ENCODE measurements at places on chromosomes 12 and 14.

DNA sequence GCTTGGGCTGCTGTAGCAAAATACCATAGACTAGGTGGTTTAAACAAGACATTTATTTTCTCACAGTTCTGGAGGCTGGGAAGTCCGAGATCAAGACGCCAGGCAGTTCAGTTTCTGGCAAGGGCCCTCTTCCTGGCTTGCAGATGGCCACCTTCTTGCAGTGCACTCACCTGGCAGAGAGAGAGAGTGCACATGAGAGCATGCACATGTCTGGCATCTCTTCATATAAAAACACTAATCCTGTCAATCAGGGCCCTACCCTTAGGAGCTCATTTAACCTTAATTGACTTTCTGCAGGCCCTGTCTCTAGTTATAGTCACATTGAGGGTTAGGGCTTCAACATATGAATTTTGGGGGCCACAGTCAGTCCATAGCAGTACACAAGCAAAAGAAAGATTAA is 12.4 kb upstream of the EVL start:
- no peak for DNase-seq

GRCh38 chr12:18719922-18720510 is 17.8 kb downstream of the PLCZ1 start:
- no peak for DNase-seq

DNA sequence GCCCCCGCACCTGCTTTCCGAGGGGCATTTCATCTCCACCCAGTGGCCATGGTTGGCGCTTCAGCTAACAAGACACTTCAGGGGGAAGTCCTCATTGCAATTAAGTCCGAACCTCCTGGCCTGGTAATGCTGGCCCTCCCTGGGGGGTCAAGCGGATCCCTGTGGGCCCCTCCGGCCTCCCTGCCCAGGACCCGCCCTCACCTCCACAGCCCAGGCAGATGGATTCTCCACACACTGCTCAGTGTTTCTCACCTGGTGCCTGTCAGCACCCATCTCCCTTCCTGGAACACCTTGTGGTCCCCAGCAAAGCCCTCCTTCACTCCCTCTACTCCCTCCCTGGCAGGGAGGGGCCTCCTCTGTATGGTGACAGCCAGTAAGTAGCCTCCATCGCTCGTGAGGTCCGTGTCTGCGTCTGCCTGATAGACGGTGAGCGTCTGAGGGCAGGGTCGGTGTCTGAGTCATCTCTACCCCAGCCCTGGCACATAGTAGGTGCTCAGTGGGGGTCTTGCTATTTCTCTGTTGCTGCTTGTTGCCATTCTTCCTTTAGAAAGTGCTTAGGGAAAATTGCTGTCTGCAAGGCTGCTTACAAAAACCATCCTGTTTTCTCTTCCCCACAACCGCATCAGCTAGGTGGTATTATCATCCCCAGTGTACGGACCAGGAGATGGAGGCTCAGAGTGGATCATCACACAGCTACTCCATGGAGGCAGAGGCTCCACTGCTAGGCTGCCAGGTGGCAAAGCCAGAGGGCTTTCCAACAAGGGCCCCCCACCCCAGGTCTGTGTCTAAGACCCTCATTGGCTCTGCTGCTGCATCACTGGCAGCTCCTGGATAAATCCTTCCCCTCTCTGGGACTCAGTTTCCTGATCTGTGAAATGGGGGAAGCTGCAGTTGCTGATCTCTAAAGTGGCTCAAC is 39.7 kb upstream of the EML1 start:
- no peak for DNase-seq

GRCh38 chr12:55830601-55831446 is 1.4 kb upstream of the DNAJC14 start:
- peak; percentile 66 for DNase-seq

DNA sequence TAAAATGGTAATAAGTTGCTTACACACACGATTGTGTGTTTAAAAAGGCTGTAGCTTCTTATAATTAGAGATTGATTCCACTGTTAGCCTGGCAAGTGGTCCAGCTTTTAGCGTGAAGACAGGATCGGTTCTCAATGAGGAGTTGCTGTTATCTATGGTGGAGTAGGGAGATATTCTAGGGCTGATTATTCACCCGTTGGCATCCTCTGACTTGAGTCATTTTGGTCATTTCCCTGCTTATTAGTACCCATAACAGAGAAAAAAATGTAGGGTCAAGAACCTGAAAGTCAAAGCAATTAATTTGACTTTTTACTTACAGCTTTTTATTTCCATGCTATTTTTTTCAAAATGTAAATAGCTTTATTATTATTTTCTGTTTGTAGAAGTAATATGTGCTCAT is 76.0 kb downstream of the KCNK13 start:
- no peak for DNase-seq

DNA sequence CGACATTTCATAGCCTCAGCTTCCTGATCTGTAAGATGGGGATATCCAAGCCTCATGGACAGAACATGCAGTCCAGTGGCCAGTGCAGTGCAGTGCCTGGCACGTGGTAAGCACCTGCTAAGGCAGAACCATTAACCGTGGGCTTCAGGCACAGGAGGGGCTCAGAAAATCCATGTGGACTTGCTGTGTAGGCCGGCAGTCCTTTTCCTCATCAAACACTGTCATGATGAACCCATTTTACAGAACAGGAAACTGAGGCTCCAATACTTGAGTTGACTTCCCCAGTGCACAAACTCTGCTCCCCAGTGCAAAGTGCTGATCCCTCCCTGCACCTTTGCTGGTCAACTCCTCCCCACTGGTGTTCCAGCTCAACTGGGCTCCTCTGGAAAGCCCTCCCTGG is 18.0 kb downstream of the TRPV4 start:
- DNase-seq = no peak

GRCh38 chr14:39060818-39061437 is 42.1 kb downstream of the SEC23A start:
- no peak for DNase-seq

DNA sequence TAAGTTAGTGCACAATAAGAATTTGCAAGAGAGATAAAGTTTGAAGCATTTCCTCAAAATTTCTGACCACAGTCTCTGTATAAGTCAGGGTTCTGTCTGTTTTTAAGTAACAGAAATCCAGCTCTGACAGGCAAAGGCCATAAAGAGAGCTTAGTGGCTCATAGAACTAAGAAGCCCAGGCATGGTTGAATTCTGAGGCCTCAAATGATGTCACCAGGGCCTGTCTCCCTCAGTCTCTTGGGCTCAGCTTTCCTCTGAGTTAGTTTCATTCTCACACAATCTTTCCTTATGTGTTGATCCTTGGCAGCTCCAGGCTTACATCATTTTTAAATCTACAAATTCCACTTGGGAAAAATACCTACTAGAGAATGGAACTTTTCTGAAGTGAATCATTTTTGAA is 173.4 kb upstream of the ATP2B1 start:
- DNase-seq = no peak

DNA sequence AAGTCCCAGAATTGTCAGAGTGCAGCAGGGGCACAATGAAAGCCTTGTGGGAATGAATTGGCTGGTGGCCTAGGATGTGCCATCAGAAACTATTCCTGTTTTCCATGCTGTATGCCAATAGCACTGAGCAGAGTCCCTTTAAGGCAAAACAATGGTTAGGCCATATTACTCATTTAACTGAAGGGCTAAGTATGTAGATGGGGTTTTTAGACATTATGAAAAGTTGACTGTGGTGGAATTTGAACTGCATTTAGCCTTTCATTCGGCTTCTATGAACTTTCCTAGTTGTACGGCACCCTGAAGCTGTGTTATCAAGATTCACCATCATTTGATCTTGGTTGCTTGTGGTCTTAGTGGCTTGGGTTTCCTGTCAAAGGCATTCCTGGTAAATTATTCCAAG is 24.8 kb downstream of the IL26 start:
- no peak for DNase-seq

GRCh38 chr14:32513571-32514009 is 184.5 kb downstream of the AKAP6 start:
- no peak for DNase-seq

DNA sequence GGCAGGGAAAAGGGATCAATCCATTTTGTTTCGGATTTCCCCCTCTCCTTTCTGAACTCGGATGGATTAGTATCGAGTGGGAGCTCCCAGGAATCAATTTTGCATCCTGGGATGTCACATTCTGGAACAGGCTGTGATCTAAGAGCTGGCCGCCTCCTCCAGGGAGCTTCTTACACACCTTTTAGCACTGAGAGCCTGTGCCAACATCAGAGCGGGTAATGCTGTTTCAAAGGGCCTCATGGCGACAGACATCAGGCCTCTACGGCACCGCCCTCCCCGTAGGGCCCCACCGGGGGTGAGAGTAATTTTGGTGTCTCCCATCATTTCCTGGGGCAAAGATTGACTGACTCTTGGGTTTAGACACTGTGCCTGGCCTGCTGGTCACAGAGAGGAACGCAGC is 2.7 kb downstream of the GALNT9 start:
- DNase-seq = peak; percentile 25

GRCh38 chr12:124563401-124563800 is 4.0 kb downstream of the NCOR2 start:
- no peak for DNase-seq

- no peak for DNase-seq
These were observed 817 bp upstream of the IPO8 start for GRCh38 chr12:30696486-30696885.

- DNase-seq = no peak
These were observed 2.6 kb downstream of the CD69 start for GRCh38 chr12:9758119-9758518.

- no peak for DNase-seq
These were observed 7.2 kb upstream of the KRT75 start for GRCh38 chr12:52441320-52441911.

DNA sequence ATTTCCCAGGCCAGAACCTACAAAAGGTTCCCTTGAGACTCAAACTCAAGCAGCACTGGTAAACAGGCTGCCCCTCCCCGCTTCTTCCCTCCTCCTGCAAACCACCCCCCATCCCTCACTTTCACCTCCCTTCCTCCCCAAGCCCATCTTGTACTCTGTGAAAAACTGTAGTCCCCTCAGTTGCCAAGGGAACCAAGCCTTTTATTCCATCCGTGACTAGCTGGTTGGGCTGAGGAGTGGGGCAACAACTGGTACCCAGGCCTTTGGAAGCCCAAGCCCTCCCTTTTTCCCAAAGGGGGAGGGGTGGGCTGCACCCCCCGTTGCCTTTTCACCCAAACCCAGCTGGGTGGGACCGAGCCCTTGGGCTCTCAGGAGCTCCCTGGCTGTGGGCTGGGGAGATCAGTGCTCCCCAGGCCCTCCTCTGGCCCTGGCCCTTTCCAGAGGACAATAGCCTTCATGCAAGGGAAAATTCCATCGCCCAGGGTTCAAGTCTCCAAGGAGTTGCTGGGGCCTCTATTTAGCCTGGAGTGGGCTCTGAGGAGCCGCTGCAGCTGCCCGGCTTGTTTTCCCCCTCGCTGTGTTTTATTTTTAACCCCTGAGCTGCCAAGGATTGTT is 61.9 kb downstream of the ZFP36L1 start:
- DNase-seq = no peak

- no peak for DNase-seq
These were observed 103.3 kb upstream of the BBS10 start for GRCh38 chr12:76451528-76451927.

DNA sequence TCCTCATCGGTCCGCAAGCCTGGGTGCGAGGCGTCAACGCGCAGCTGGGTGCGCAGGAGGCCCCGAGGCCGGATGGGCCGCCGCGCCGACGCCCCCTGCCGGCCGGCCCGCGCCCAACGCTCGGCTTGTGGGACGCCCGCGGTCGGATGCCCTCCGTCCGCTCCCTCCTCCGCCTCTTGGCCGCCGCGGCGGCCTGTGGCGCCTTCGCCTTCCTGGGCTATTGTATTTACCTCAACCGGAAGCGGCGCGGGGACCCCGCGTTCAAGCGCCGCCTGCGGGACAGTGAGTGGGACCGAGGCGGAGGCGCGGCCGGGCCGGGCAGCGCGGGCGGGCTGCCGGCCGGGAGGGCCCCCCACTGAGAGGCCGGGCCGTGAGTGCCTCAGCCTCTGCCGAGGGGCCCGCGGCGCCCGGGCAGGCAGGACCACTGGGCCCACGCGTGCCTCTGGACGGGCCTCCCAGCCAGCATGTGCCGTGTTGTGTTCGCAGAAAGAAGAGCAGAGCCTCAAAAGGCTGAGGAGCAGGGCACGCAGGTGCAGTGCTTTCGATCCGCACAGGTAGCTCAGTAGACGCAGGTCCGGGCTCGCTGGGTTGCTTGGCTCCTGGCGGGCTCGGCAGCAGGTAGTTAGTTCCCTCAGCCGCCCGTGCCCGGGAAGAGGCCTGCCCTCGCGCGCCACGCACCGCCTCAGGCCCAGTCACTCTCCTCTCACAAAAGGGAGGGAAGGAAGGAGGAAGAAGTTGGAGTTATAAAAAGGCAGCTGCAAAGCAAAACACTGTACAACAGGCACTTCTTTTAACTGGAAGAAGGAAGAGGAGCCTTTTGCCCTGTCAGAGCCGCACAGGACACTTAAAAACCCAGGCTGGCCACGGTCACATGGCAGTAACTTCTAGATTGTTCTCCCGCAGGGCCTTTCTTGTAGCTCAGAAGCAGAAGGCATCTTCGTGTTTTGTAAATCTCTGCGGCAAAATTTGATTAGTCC is at the start of gene TOMM20L:
Gene TOMM20L (plus strand): TSS at position 119 of the 977 bp plus-strand sequence. CDS start 28 bp downstream, at position 147.
- DNase-seq = peak; percentile 83

- no peak for DNase-seq
These were observed at the start of gene PALS1 for GRCh38 chr14:67241411-67242167. TSS of gene PALS1 (plus strand) at chr14:67241435. CDS start at chr14:67279171, 37,736 bp downstream.

DNA sequence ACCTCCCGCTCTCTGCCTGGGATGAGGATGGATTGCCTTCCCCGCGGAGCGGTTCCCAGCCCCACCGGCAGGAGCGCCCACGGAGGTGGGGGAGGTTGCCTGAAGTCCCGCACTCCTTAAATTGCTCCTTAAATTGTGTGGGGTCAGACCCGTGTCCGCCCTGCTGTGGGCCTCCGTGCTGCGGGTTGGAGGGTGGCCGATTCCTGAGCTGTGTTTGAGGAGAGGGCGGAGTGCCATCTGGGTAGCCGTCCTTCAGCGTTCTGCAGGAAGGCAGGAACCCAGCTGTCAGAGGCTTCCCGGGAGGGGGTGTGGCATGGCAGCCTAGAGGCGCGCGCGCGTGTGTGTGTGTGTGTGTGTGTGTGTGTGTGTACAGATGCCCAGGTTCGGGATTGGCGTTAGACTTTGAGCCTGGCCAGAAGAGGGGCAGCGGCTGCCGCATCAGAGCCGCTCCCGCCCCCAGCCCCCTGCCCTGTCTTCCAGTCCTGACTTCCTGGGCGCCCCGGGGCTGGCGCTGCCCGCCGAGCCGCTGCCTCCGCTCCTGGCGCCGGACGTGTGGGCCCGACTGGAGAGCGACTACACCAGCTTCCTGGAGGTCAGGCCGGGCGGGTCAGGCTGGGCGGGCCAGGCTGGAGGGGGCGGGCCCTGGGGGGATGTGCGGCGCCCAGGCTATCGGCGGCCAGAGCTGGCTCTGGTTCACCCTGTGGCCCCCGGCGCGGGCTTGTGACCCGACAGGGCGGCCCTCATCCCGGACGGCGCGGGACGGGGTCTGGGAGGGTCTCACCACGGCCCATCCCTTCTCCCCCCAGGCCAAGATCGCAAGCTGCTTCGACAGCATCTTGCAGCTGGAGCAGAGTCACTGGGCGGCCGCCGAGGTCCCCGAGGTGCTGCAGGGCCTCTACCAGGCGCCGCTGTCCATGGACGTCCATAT is 9.2 kb downstream of the EXOC3L4 start:
- DNase-seq = no peak
